ENCODE measurements at places on chromosomes 1 and 21. TPM values are rescaled to one million over a fixed set of nuclear protein-coding genes. Genes with fewer than 3 reads are reported as not detected.

- no peak for DNase-seq
Measured at GRCh38 chr1:189149547-189150375, 1327.9 kb downstream of the BRINP3 start.

DNA sequence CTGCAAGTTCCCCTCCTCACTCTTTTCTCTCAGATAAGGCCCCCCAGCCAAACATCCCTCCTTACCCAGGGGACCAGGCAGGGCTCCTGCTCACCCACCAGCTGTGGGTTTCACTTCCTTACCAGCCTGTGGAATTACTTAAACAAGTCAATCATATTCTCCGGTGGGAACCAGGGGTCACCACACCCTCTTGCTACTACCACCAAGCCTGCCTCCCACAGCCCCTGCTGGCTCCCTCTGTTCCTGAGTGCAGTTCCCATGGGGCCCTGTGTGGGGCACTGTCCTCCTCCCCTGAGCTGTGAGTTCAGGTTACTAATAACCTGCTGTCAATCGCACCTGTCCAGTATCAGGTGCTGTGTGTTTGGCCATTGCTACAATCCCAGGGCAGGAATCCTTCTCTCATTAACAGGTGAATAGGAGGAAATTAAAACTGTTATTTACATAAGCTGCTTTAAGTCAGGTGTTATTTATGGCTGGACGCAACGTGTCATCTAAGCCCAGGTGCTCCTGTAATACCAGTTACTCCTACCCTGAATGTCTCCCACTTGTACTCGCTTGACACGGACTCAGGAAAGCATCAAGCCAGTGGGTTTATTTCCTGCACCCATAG is 53.1 kb upstream of the LBR start:
- peak; percentile 49 for DNase-seq

DNA sequence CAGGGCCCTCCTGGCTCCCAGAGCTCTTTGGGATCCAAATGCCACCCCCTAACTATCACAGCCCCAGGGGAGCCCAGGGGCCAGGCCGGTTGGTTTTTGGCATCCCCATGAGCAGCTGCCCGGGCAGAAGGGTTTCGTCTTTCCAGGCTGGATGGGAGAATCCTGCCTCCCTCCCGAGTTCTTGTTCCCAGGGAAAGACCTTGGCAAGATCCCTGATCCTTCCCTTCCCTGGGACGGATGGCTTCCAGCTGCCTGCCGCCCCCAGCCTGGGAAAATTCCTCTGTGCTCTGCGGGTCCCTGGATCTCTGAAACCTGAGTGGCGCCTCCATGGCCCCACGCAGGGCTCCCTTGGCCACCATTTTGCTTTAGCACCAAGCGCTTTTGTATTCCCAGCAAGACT is 55.6 kb downstream of the TAS1R2 start:
- DNase-seq, result no peak

DNA sequence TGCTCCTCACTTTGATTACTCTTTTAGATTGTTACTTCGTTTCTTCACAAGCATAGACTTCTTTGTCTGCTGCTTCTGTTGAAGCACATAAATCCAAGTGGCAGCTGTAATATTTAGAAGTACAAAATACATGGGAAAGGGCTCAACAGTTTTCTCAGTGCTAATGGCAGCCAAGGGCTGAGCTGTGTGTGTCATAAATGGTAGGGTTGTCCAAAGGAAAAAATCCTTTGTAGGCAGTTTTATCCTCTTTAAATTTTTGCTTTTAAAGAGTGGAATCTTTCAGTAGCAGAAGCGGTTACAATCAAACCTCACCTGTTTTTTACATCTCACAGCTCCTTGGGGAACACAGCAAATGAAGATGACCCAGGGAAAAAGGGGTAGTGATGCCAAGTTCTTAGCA is 650.8 kb downstream of the PLPP3 start:
- DNase-seq, result no peak

DNA sequence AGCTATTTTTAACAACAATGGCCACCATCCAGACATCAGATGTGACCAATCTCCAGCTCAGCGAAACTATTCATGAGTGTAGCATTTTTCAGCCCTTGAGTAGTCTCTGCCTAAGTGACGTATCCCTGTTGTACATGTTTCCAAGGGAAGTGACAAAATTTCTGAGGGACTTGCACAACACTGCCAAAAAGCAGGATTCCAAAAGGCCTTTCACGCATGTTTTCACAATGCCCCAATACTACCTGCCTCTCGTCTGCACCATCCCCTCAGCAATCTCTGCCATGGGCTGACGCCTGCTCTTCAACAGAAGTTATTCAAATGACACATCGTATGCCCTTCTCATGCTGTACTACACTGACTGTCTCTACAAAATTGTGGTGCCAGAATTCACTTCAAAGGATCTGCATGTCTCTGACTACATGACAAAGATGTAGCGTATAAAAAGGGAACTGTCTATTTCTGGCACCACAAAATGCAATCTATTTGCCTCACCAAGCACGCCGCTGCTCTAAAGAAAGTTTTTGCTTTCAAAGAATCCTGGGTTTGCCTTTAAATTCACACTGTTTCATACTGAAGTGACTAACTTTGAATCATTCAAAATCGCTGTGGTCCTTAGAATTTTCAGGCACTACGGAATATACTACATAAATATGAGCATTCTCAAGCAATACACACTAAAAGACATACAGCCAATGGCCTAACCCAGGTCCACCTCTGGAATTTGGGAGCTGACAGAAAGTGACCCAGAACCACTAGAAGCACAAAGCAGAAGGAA is 32.9 kb downstream of the JAK1 start:
- DNase-seq, result peak; percentile 99

Gene LRRC53
- not detected for total RNA-seq

Gene CD1E
- not detected for total RNA-seq
